ENCODE measurements at places on chromosomes 12 and 14.

DNA sequence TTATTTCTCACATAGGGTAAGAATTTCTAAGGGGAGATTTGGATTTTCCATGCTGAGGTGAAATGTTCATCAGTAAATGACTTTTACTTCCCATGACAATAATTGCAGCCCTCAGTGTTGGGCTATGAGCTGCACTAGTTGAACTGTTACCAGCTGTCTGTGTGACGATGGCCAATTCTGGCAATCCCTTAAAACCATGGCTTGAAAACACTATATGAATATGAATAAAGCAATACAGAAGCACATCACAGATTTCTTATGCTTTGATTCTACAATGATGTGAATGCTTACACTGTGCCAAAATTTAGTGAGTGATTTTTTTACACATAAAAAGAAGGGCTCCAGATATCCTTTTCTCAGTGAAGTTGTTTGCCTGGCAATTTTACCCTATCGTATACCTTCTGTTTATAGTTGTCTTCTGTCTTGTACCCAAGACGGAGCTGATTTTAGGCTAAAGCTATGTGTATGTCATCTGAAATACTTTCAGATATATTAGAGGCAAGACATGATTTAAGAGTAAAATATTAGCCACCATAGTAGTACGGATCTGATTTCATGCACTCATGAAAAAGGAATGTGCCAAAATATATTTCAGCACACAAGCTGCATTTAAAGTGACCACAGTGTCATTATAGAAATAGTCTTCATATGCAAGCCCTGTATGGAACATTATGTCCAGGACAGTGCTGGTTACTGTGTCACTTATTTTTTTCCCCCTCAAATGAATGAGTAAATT lies 52.0 kb downstream of the SLC38A4 start:
- no peak for DNase-seq

GRCh38 chr12:90407841-90408240 lies 547.1 kb downstream of the CCER1 start:
- DNase-seq: no peak

DNA sequence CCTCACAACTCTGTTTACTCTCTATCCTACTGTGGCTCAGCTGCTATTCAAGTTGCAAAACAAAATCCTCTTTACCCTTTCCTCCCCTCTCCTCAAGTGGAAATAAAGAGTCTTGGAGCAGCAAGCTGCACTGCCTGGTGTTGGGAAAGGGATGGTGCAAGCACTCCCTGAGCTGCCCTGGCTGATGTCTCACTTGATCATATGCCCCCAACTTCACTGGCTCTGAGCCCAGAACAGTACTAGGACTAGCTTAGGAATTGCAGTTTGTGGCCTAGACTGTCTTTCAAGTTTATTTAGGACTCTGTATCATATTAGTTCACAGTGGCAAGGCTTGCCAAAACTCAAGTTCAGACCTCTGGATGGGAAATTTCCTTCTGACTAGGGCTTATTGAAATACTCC lies 1683.8 kb upstream of the SEL1L start:
- no peak for DNase-seq

DNA sequence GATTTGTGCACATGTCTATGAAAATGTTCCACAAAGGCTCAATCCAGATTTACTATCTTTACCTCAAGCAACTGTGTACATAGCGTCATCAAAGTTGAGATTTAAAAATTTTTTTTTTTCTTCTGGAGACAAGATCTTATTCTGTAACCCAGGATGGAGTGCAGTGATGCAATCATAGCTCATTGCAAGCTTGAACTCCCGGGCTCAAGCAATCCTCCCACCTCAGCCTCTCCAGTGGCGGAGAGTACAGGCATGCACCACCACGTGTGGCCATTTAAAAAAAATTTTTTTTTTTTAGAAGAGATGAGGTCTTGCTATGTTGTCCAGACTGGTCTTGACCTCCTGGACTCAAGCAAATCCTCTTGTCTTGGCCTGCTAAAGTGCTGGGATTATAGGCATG lies 2.3 kb downstream of the COCH start:
- DNase-seq: no peak

- no peak for DNase-seq
These were observed 12.8 kb upstream of the PALS1 start for GRCh38 chr14:67228325-67228984.

DNA sequence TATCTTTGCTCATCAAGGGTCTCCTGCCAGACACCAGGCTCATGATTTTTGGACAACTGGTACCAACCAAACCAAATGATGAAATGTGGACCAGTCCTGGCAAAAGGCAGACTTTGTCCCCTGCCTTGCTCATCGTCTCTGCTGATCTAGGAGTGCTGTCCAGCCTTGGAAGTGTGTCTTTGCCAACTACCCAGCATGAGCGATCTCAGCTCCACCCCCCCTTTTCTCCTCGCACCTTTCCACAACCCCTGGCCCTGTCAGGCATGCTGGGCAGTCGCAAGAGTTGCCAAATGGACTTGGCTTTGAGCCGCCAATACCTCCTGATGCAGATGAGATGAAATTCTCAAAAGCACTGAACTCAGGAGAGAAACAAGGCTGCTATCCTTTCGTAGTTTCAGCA lies 174.3 kb downstream of the KCNA5 start:
- no peak for DNase-seq

DNA sequence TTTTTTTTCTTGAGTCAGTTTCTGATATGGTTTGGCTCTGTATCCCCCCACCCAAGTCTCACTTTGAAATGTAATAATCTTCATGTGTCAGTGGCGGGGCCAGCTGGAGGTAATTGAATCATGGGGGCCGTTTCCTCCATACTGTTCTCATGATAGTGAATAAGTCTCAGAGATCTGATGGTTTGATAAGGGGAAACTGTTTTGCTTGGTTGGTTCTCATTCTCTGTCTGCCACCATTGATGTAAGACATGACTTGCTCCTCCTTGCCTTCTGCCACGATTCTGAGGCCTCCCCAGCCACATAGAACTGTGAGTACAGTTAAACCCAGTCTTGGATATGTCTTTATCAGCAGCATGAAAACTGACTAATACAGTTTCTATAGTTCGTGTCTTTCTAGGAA lies 42.9 kb downstream of the WNK1 start:
- DNase-seq: peak; percentile 84

DNA sequence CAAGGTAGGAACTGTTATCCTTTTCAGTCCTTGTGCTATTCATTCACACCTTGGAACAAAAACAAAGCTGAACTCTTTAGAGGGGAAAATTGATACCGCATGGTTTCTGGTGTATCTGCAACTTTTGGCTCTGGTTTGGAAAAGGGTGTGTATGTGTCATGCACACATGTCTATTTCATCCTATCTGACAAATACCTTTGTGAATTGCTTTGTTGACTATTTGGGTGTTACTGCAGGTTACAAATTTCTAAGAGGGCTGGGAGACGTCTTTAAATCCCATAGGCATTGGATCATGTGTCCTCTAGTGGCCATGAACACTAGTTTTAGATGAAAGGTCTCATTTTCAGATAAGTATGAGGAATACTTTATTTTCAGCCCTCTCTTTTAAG lies 59.9 kb upstream of the IFNG-AS1 start:
- DNase-seq: no peak

DNA sequence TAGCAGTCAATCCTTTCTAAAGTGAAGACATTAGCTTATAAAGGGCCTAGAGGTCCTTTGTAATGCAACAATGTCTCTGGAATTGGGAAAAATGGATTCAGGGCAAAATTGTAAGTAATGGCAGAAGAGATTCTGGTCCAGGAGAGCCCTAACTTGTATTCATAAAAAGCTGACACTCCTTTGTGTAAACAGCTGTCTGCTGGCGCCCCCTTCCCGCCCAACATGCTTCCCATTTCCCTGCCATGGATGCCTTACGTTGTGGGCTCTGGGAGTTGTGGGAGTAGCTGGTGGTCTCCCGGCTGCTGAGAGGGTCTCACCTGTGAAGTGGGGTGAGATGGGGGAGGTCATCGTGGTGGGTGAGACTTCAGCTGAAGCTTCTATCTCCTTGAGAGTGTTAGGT lies 2.3 kb downstream of the ACRBP start:
- DNase-seq: no peak

All from bone marrow (tissue), 2 donors.